ENCODE measurements at places on chromosomes 6 and 20. TPM values are rescaled to one million over a fixed set of nuclear protein-coding genes. Genes with fewer than 3 reads are reported as not detected.

GRCh38 chr20:51262240-51262639, 239.3 kb upstream of the KCNG1 start:
- H3K27ac ChIP-seq, result no peak overlapping the region
- no peaks in the 10 kb centered on the region for H3K36me3 ChIP-seq
- no peak for DNase-seq
- H3K27me3 ChIP-seq, result no peaks in the 10 kb centered on the region

LHFPL5 gene
- total RNA-seq, result not detected

DNA sequence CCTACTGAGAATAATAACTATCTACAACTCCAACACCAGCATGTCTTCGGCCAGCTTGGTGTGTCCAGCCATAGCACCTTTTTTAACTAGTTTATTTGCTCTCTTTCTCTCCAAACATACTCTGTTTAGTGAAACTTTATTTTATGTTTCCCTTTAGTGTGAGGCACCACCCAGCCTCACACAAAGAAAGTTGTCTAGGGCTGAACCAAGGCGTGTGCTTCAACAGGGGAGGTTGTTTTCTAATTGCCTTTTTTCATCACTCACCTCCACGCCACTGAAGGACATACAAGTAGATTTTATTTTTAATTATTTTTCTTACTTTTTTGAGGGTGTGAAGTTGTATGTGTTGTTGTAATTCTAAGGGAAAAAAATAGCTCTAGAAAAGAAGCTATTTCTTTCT, 125.6 kb upstream of the MARCKS start:
- no peaks in the 10 kb centered on the region for H3K27me3 ChIP-seq
- no peaks in the 10 kb centered on the region for H3K4me1 ChIP-seq
- no peak overlapping the region for H3K4me3 ChIP-seq
- H3K36me3 ChIP-seq, result no peaks in the 10 kb centered on the region
- DNase-seq, result no peak
- H3K27ac ChIP-seq, result no peak overlapping the region

GRCh38 chr20:48826883-48827771, 672 bp downstream of the PREX1 start:
- H3K36me3 ChIP-seq, result no peaks in the 10 kb centered on the region
- no peaks in the 10 kb centered on the region for H3K27me3 ChIP-seq
- no peak overlapping the region for H3K4me3 ChIP-seq
